ENCODE measurements at places on chromosomes 2 and 18. TPM values are rescaled to one million over a fixed set of nuclear protein-coding genes. Genes with fewer than 3 reads are reported as not detected.

DCDC2C gene
- total RNA-seq, result not detected

NGEF gene
- total RNA-seq, result 1.5 TPM

ANKRD30B gene
- total RNA-seq, result not detected

ERBB4 gene
- under 0.01 TPM for total RNA-seq

DYNAP gene
- not detected for total RNA-seq

RMDN2 gene
- 2.4 TPM for total RNA-seq

OSBPL1A gene
- 12.9 TPM for total RNA-seq

LYG1 gene
- total RNA-seq, result 0.27 TPM

TXNL1 gene
- 37.2 TPM for total RNA-seq

FAM161A gene
- 2.1 TPM for total RNA-seq

SRBD1 gene
- 15.0 TPM for total RNA-seq

SCN9A gene
- 1.2 TPM for total RNA-seq

OR6B2 gene
- not detected for total RNA-seq

GLI2 gene
- total RNA-seq, result 0.38 TPM

C2orf78 gene
- total RNA-seq, result not detected

MCFD2 gene
- total RNA-seq, result 186 TPM

CRYGD gene
- not detected for total RNA-seq

CDCA7 gene
- total RNA-seq, result 5.7 TPM

SP140 gene
- total RNA-seq, result not detected

MOB4 gene
- 27.3 TPM for total RNA-seq

TOGARAM2 gene
- total RNA-seq, result under 0.01 TPM

SLC4A3 gene
- total RNA-seq, result 0.27 TPM

PDE11A gene
- total RNA-seq, result under 0.01 TPM

HSBP1L1 gene
- 2.0 TPM for total RNA-seq

TMEM37 gene
- 0.94 TPM for total RNA-seq

PPP1R1C gene
- not detected for total RNA-seq

IL37 gene
- not detected for total RNA-seq

TPGS2 gene
- 111 TPM for total RNA-seq

RIT2 gene
- not detected for total RNA-seq

STEAP3 gene
- 13.3 TPM for total RNA-seq

UGT1A5 gene
- total RNA-seq, result not detected

LHCGR gene
- not detected for total RNA-seq

PTCD3 gene
- 63.8 TPM for total RNA-seq

EGR4 gene
- total RNA-seq, result not detected

MYCN gene
- 2.4 TPM for total RNA-seq

EVA1A gene
- total RNA-seq, result 116 TPM

RTKN gene
- 9.0 TPM for total RNA-seq

FZD7 gene
- 0.85 TPM for total RNA-seq

INPP1 gene
- 16.1 TPM for total RNA-seq

AKAIN1 gene
- not detected for total RNA-seq

COL5A2 gene
- total RNA-seq, result 325 TPM

PDE6D gene
- 14.5 TPM for total RNA-seq

INHBB gene
- total RNA-seq, result 2.4 TPM

RPRM gene
- not detected for total RNA-seq

FEV gene
- not detected for total RNA-seq

BMP10 gene
- total RNA-seq, result not detected

TPO gene
- not detected for total RNA-seq

GPR39 gene
- total RNA-seq, result 0.38 TPM

UPP2 gene
- not detected for total RNA-seq

PROM2 gene
- total RNA-seq, result 0.19 TPM

AGXT gene
- total RNA-seq, result not detected

FBLN7 gene
- total RNA-seq, result 1.2 TPM

PKDCC gene
- total RNA-seq, result 2.2 TPM

PJVK gene
- 0.66 TPM for total RNA-seq

OTX1 gene
- total RNA-seq, result 0.28 TPM

LOXHD1 gene
- total RNA-seq, result not detected

CHST9 gene
- total RNA-seq, result not detected

GALNT3 gene
- 0.09 TPM for total RNA-seq
